A172 (cell line): ENCODE measurements at places on chromosomes 7 and 10. TPM values are rescaled to one million over a fixed set of nuclear protein-coding genes. Genes with fewer than 3 reads are reported as not detected.

The IQUB gene
- 0.22 and 0.46 TPM in 2 replicates for total RNA-seq

DNA sequence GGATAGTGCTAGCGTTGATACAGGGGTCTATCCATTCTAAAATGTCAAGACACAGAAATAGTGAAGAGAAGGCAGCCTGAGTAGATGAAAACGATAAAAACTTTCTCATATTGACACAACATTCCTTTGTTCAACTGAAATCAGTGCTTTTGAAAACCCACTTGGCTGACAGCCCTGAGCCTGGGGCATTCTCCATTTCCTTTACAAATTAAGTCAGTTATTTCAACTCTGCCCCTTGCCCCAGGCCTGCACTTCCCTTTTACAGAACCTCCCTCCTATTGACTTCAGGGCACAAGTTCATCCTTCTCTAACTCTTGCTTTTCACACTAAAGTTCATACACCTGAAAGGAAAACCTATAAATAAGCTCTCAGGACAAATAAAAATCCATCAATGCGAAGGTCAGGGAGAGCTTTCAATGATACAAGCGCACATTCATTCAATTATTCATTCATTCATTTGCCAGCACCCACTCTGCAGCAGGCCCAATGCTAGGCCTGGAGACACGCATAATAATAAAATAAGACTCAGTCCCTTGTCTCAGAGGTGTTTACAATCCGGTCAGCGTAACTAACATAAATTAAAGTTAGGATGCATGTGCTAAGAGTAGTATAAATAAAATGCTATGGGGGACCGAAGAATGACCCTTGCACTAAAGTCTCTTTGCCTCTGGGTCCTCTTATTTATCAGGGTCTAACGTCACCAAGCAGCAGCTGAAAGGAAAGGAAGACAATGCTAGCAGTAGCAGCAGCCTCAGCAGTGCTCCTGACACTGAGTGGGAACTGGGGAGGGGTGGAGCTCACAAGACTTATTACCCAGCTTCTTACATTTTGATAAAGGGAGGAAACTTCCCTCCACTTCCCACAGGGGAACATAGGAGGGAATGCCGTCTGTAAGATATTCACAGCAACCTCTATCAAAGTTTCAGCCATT, 134.8 kb downstream of the PDE1C start:
- DNase-seq = peak; percentile 34

The UCMA gene
- total RNA-seq = not detected in 2 replicates

GRCh38 chr7:38057829-38058228, 120.2 kb upstream of the STARD3NL start:
- DNase-seq = no peak

The LMOD2 gene
- not detected in 2 replicates for total RNA-seq

The TMEM213 gene
- total RNA-seq = not detected in 2 replicates

DNA sequence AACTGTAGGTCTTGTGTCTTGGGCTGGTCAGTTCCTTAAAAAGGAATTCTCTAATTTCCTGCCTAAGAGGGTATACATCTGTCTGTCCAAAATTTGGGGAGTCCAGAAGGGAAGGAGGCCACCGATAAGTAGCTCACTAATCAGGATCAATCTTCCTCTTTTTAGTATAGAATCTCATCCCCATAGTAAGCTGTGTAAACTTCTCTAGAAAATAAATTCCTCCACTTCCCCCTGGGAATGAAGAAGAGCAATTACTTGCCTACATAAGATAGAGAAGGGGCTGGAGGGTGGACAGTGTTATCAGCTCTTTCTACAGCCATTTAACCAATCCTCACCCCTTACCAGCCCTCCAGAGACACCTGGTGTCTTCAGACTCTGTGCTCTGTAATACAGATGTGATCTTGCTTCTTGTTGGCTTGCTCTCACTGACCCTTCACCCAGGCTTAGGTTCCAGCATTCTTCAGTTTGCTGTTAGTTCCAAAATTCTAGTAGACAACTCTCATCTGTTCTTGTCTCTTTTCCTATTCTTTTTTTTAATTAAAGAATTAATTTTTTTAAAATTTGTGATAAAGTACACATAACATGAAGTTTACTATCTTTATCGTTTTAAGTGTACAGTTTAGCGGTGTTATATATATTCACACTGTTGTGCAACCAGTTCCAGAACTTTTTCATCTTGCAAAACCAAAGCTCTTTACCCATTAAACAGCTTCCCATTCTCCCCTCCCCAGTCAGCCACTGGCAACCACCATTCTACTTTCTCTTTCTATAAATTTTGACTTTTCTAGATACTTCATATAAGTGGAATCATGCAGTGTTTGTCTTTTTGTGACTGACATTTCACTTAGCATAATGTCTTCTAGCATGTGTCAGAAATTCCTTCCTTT, 6.5 kb upstream of the PRKAR2B start:
- DNase-seq = no peak

- DNase-seq = no peak
These were observed 76.1 kb downstream of the CUBN start for GRCh38 chr10:17053513-17053912.

GRCh38 chr7:73892003-73892999, 31.3 kb downstream of the TMEM270 start:
- DNase-seq = peak; percentile 71

The PTF1A gene
- not detected in 2 replicates for total RNA-seq

DNA sequence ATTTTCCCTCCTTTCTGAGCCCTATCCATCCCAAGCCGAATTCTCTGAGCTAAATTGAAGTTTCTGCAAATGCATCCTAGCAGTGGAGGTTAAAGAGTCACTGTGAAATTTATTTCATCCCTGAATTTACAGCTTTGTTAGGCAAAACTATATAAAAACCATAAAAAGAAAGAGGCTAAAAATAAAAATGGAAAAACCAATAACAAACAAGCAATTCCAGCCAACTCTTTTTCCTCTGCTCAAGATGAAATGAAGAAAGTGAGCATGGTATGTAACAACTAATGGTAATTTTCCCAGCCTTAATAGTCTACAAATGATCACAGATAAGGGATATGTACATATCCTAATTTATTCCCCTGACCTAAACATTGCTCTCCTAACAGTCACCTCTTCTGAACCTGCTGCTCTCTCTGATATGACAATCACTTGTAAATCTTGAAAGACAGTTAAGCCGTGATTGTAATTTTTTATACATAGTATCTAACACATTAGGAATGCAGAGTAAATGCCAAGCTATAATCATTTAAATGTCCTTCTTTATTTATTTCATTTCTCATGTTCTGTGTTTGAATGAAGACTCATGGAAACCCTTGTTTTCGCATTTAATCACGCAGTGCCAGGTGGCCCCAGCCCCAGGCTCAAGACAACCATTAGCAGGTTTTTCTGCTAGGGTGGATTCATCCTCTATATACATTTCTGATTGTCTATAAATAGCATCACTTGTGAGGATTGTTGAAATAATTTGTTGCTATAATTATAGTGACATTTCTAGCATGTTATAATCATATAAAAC, 48.6 kb upstream of the NRP1 start:
- DNase-seq = no peak

DNA sequence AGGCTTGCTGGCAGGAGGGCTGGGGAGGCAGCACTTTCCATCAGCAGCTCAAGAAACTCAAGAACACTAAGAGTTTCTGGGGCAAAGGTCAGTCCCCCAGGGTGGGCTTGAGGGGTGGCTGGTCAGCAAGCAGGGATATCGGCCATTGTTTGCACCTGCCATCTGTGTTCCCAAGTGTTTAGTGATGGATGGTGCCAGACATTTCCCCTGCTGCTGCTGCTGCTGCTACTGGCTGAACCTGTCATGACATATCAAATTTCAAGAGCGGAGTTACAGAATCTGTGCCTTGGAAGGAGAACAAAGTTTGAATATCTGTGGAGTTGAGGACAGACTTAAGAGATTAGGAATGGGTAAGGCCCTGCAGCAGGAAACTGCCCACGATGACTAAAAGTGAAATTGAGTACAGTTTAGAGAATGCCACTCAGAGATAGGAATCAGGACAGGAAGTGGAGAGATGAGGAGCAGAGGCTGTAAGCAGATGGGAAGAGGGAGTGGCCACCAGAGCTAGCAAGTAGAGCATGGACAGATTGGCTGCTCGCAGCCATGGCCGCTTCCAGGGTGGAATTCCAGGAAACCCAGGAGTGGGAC, 39.2 kb upstream of the PPP1R3C start:
- peak; percentile 93 for DNase-seq

The PLEKHS1 gene
- total RNA-seq = 0.31 TPM in 1 of 2 replicates, not detected in the other

DNA sequence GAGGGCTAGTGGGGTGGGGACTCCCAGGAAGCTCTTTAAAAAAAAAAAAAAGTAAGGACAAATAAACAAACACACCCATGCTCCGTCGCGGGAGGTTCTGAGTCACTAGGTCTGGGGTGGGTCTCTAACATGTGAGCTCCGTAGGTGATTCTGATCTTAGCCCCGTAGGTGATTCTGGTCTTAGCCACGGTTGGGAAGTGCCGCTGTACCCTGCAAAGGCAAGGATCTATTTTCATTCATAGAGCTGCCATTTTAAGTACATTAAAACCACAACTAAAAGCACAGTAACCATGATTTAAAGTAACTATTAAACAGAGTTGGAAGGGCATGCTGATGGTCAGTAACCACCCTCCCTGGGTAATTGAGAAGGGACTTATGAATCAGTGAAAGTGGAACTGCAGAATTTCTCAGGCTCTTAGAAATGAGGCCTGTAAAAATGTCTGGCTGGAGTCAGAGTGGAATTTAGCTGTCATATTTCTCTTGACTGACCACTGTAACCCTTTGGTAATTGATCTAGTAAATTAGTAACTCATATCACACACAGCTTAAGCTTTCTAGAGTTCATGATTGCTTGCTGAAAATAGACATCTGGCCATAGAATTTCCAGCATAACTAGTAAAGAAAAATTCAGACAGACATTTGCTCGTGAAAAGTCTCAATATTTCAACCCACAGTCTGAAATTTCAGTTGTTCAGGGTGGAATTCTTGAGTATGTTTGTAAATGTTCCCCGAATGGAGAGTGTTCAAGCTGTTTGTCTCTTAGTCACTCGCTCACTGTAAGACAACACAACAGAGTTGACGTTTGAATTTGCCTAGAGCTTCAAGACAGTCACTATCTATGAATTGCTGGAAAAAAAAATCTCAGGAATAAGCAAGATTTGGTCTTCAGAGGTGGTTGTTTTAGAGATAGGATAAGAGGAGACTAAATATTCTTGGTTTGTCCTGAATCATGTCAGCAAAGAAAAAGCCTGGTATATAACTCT, 34.2 kb upstream of the TCF7L2 start:
- DNase-seq = peak; percentile 71

DNA sequence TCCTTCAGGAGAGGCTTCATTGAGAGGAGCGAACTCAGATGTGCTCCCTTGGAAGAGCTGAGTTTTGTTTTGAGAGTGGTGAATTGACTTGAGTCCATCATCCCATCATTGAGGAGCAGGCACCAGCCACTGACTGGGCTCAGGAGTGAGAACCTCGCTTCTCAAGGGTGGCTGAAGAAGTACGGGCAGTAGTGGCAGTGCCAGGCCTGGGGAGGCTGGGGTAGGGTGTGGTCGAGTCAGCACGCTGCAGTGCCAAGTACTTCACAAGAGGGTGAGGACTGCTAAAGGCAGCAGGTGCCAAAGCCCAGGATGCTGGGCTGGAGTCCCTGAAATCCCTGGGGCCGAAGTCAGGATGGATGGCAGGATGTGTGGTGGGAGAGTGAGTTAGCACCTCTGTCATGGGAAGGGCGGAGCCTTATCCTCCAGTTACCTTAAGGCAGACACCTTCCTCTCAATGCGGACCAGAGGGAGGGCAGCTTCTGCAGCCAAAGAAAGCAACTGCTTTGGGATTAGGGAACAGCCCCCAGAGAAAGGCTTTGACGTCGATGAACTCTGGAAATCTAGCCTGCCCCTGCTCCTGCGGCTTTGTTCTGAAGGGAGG, 210.3 kb downstream of the CAMK1D start:
- no peak for DNase-seq

The INTS15 gene
- 28.3 and 30.0 TPM in 2 replicates for total RNA-seq

- peak; percentile 89 for DNase-seq
These were observed 46.1 kb downstream of the ARMH3 start for GRCh38 chr10:102009801-102010425.

The CYP26C1 gene
- 0.02 TPM in 1 of 2 replicates, not detected in the other for total RNA-seq

GRCh38 chr7:151265351-151265931, 16.9 kb upstream of the SMARCD3 start:
- DNase-seq = no peak

DNA sequence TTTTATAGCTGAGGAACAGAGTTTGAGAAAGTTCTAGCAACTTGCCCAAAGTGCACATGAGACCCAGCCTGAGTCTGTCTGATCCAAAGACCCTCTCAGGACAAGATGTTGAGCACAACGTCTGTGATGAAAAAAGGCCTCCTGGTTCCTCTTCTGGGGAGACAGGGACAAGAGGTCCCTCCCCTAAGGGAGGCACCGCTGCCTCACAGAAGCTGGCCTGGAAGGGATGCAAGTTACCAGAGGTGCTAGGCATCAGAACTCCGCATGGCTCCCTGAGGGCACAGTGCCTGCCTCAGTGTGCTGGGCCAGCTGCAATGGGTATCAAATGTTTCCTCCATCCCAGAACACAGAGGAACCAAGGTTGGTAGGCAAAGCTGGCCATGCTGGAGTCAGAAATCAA, 302.4 kb downstream of the GRID1 start:
- no peak for DNase-seq

The TMEM178B gene
- 0.34 and 0.50 TPM in 2 replicates for total RNA-seq

DNA sequence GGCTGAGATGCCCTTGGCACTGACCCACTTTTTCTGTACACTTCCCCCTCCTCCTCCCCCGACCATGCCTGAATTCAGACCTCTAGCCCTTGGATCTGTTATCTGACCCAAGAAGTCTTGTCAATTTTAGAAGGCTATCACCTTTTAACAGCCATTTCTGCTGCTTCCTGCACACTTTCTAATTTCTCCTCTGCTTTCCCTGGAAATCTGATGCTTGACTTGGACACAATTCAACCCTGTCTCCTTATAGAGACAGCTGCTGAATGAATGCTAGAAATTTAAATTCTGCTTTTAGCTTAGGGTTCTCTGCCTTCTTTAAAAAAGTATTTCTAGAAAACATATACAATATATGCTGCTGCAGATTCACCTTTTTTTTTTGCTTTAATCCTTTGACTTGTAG, 417.9 kb upstream of the KLF6 start:
- DNase-seq = no peak

DNA sequence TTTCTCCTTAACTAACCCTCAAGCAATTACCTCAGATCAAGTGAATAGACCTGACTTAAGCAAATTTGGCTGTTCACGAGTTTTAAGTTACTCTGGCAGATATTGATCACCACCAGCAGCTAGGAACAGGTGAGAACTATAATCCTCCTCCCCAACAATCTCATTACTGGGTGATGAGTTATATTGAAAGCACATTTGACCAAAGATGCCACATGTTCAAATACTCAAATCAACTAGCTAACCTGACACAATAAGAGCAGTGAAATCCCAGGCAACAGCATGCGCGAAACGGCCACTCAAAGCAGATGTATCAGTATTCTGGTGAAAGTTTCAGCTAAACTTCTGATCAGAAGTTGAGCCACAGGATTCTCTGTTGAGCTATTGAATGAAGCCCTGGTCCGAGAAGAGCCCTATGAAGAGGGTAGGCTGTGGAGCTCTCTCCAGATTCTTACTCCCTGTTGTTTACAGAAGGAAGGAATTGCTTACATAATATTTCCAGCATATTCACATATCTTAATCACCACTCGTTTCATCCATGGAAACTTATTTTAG, 52.6 kb downstream of the CAV1 start:
- DNase-seq = no peak

- no peak for DNase-seq
These were observed 1195.8 kb downstream of the SORCS1 start for GRCh38 chr10:105968666-105969065.
